ENCODE measurements at places on chromosomes 1 and 21. TPM values are rescaled to one million over a fixed set of nuclear protein-coding genes. Genes with fewer than 3 reads are reported as not detected.

GRCh38 chr1:181129771-181130606 lies 41.5 kb downstream of the IER5 start:
- no peak overlapping the region for H3K27ac ChIP-seq
- H3K4me1 ChIP-seq = peaks cover 57% of the 10 kb centered on the region
- H3K27me3 ChIP-seq = no peaks in the 10 kb centered on the region
- no peak for DNase-seq
- H3K36me3 ChIP-seq = no peaks in the 10 kb centered on the region

GRCh38 chr21:44065428-44065827 lies 41.8 kb upstream of the PWP2 start:
- DNase-seq = no peak
- no peak overlapping the region for H3K27ac ChIP-seq
- H3K36me3 ChIP-seq = peaks cover 6% of the 10 kb centered on the region
- H3K27me3 ChIP-seq = no peaks in the 10 kb centered on the region
- H3K4me3 ChIP-seq = no peak overlapping the region

The SLC26A9 gene
- not detected for total RNA-seq

The FMO4 gene
- total RNA-seq = 1.4 TPM

All from HCT116 (cell line).